NCI-H526 (cell line): ENCODE measurements at places on chromosomes 1 and 21.
A peak's percentile ranks its signal among the peaks of the same experiment; 100 is the strongest.

DNA sequence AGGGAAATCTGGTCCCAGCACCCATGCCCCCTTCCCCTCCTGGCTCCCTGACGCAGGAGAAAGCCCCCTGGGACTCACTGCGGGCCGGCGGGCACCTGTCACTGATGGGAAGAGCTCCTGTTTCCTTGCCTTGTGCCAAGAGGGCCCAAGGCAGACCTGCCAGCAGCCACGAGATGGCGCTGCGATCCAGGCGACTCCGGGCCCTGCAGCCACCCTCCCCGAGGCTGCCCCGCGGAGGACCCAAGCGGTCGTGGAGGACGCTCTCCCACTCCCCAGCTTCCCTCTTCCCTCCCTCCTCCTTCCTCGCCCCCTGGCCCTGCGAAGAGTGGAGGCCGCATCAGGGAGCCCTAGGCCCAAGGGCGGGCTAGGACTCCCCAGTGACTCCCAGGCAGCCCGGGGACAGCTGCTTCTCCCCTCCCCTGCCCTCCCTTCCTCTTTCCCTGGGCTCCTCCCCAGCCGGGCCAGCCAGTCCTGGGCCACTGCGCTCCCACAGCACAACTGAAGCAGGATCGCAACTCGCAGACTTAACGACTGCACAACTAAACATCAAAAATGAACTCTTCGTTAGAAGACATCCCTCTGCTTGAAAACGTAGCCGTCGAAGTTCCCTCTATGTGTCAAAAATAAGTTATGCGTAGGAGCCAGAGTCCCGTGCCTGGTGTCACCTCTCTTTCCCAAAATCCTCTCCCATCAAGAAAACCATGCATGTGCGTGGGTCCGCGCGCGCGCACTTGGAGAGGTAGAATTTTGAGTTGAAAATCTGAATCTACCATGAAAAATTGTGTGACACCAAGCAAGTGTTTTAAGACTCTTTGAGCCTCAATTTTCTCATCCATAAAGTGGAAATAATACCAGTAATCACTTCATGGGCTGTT lies 34.2 kb downstream of the BATF3 start:
- DNase-seq = peak; percentile 76

DNA sequence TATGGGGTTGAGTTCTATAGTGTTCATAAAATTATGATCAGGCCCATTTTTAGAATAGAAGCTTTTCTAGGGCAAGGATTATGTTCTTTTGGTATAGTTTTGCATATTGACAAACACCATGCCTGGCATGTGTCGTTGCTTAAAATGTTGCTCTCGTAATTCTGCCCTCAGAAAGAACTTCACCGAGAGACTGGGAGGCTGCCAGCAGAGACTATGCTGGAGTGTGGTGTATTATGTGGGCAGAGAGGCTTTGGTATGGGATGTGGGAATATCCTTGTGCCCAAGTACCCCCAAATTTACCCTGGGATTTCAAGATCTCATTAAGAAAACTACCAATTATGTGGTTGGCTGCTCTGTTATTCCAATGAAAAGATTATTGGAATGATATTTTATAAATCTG lies 27.9 kb downstream of the PGM1 start:
- no peak for DNase-seq

DNA sequence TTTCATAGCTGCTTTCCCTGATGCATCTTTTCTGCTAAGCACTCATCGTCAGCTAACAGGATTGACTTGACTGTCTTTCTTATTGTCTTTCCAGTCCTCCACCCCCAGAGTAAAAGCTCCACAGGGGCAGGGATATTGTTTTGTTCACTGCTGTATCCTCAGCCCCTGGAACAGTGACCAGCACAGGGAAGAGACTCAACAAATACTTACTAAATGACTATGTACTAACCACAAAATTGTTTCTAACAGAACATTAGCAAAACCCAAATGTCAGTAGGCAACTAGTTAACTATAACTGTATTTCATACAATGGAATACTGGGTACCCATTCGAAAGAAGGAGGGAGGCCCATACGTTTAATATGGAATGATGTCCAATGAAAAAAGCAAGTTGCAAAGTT lies 53.0 kb downstream of the BCAR3 start:
- DNase-seq = no peak

DNA sequence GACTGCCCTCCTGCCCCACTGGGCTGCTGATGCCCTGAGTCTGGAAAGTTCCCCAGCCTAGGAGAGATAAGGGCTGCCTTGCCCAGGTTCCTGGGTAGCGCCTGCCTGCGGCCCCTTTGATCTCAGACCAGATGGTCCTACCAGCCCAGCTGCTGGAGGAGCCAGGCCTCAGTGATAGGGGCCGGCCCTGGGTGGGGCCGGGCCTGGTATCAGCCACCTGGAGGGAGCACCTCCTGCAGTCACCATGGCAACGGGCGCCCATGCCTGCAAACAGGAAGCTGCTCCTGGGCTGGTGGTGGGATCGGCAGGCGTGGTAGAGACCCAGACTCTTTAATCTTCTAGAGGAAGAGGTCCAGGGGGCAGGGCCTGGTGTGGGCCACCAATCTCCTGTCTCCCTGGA lies 119.7 kb upstream of the WNT4 start:
- DNase-seq = peak; percentile 49

DNA sequence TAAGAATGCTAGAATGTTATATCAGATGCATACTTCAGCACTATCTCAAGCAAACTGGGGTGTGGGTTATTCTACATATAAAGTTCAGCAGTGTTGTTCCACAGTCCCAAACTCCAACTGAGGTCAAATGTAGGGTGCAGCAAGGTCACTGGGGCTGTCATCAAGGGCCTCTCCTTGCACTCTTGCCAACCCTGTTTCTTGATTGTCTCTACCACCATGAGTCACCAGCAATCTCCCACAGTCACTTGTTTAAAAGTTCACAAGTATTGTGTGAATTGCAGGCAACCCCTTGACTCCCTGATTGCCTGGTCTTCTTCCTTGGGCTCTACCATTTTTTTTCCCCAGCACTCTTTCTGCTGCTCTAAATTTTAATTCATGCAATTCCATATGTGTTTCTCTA lies 10.6 kb downstream of the METTL18 start:
- DNase-seq = no peak

DNA sequence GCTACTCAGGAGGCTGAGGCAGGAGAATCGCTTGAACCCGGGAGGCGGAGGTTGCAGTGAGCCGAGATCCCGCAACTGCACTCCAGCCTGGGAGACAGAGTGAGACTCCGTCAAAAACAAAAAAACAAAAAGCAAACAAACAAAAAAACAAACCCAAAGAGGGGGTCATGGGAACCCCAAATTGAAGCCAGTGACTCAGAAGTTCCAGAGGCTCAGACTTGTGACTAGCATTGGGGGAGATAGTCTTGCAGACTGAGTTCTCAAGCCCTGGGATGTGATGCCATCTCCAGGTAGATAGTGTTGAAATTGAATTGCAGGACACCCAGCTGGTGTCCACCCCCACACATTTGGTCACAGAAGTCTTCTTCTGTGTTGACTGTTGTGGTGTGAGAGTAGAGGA lies 24.9 kb upstream of the ENO1 start:
- DNase-seq = no peak

GRCh38 chr1:178938101-178938958 lies 67.5 kb upstream of the ANGPTL1 start:
- no peak for DNase-seq

- DNase-seq = peak; percentile 75
These were observed 31.4 kb downstream of the CLCA1 start for GRCh38 chr1:86499987-86500593.

DNA sequence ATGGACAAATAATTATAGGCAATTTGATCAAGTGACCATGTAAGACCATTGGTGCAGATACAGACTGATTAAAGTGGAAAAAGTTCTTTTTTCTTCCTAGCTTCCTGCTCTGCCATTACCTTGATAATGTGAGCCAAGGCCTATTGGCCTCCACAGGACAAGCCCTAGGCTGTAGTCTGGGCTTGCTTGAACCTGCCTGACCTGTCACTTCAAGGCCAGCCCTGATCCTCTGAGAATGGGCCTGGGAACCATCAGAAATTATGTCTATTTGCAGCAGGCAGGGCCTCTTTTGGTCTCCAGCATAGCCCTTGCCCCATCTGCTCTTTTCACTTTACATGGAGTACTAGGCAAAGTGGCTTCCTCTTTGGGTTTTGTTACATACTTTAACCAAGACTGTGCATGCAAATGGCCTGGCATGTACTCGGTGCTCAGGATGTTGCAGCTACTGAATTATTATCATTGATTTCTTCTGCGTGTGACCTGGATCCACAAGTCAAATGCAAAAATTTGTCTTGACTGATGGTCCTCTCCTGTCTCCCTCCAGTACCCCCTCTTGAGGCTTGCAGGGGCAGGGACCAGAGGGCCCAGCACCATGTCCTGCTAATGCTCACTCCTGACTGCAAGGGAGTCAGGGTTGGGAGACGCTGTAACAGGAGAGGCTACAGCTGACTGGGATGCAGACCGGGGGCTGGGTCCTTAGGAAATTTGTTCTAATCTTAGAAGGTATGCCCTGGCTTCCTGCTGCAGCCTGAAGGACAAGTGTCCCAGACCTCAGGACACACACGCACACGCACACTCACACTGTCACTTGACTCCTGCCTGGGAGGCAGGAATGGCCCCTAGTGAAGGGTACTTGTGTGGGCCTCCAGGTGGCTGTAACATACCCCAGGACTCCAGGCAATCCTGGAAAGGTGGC lies 39.4 kb downstream of the RCSD1 start:
- peak; percentile 54 for DNase-seq

DNA sequence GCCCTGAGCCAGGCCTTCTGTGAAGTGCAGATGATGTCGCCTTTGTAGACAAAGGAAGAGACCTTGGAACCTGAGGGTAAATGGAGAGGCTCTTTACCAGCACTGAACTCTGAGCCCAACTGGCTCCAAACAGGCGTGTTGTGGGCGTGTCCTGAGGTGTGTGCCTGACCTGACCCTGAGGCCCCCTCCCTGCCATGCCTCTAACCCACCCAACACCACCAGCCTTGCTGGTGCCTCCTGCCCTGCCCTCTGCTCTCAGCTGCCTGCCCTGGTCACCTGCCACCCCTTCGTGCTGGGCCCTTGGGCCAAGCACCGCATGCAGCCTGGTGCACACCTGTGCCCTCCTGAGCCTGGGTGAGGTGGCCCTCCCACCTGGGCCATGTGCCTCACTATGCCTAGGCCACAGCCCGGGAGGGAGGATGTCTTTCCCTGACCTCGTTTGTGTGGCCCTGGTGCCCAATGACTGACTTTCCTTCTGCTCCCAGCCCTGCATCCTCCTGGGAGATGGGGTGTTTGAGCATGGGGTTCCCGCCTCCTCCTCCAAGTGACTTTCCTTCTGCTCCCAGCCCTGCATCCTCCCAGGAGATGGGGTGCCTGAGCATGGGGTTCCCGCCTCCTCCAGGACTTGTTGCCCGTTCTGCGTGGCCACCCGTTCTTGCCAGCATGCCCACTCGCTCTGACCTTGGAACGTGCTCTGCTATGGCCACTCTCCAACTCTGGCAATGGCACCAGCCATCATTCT lies 157.0 kb downstream of the PCBP3 start:
- no peak for DNase-seq

DNA sequence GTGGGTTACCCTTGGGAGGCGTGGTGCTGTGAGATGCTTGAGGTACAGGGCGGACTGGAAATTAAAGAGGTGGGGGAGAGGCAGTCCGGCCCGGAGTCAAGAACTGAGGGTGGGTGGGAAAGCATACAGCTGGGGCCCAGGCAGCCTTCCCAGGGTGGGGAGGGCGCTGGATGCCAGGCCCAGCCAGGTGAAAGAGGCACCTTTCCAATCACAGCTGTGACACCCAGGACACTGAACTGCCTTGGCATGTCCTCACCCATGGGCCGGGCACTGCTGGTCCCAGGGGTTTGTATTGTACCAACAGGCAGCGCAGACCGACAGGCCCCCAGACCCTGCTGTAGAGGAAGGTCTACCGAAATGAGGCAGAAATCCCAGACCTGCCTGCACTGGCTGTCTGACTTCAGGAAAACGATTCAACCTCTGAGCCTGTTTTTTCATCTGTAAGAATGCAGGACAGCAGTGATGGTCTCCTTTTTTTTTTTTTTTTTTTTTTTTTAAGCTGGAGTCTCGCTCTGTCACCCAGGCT lies 9.1 kb downstream of the SLC30A2 start:
- no peak for DNase-seq

DNA sequence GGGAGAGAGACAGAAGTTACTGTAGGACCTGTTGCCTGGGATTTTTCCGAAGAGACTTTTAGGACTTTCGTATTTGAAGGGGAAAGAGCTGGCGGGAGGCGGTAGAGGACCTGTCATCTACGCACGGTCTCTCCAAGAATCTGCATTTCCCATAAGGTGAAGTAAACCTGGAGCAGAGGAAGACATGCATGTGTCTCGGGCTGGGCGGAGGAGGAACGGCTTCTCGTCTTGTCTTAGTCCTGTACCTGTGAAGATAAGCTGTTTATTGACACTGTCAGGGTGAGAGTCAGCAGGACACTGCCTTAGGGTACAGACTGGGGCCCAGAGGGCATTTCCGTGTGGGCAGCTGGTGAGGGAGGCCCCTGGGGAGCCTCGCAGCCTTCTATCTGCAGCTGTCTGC lies 123.4 kb upstream of the COL6A1 start:
- no peak for DNase-seq

- peak; percentile 43 for DNase-seq
These were observed 57.3 kb downstream of the MRPL37 start for GRCh38 chr1:54257346-54257620.

DNA sequence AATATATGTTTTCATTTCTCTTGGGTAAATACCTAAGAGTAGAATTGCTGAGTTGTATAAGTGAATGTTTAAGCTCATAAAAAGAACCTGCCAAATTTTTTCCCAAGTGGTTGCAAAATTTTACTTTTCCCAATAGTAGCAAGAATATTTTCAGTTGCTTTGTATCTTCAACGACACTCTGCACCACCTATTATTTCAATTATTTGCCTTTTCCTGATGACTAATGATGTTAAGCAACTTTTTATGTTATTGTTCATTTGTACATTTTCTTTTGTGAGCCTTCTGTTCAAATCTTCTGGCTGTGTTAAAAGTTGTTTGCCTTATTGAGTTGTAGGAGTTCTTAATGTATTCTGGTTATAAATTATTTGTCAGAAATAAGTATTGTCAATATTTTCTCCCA lies 299.1 kb upstream of the NRIP1 start:
- DNase-seq = no peak

DNA sequence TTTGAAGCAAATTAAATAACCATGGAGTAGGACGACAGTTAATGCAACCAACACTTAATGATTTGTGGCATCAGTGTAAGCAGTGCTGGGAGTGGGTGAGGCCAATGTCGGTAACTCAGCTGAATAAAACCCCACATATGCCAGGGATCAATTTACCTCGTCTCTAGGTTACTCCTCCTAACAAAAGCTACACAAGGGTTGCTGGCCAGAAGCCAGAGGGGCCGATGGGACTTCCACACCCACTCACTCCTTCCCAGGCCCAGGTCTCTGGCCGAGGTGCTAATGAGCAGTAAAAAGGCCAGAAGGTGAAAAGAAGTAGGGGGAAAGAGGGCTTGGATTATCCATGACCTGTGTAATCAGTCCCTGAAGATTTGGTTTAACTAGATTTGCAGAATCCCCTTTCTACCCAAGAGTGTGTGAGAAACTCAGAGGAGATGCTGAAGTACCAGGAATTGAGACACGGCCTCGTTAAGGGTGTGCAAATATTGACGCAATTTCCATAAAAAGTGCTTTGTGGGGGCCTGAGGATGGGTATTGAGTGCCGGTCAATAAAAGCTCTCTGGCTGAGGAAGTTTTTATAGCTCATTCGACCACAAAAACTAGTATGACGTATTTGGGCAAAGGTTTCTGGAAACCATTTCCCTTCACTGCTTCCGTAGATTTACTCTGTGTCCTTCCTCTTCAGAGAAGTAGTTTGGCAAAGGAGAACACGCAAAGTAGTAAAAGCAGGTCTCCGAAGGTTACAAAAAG lies 145.5 kb downstream of the TBX15 start:
- DNase-seq = no peak
